ENCODE measurements at places on chromosomes 13 and 19.

DNA sequence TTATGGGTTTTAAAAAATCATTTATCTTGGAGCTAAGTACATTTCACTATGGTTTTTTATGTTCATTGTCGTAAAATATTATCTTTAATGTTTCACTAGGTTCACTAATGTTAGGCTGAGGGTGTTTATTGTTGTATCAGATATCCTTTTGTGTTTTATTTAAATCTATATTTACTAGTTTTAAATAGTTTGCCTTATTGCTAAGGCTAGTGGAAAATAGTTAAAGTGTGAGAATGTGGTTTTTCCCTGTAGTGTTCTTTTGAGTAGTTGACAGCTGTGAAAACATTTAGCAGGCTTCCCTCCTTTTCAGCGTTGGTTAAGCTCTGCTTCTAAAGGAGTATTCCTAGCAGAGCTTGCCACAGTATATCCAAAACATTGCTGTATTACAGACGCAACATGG, 139.0 kb downstream of the TM9SF2 start:
- no peak for DNase-seq

DNA sequence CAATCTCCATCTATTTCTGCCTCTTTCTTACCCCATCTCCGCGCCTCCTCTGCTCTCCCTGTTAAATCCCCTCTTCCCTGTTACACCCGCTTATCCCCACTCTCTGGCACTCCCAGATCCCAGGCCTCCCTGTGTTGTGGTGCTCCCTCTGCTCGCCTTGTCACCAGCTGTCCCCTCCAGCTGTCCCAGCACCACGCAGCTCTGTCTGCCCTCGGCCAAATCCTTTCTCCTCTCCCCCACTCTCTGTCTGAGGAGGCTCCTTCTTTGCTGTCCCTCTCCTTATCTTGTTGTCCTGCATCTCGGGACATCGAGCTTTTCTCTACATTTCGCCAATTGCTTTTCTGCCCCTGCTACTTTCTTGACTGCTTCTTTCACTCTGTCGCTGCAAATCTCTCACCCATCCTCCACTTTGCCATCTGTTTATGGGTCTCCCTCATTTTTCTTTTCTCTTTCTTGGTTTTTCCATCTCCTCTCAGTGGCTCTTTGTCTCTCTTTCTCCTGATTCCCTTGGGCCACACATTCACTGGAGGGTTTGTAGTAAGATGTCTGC, 941 bp downstream of the ZNF160 start:
- DNase-seq: no peak

DNA sequence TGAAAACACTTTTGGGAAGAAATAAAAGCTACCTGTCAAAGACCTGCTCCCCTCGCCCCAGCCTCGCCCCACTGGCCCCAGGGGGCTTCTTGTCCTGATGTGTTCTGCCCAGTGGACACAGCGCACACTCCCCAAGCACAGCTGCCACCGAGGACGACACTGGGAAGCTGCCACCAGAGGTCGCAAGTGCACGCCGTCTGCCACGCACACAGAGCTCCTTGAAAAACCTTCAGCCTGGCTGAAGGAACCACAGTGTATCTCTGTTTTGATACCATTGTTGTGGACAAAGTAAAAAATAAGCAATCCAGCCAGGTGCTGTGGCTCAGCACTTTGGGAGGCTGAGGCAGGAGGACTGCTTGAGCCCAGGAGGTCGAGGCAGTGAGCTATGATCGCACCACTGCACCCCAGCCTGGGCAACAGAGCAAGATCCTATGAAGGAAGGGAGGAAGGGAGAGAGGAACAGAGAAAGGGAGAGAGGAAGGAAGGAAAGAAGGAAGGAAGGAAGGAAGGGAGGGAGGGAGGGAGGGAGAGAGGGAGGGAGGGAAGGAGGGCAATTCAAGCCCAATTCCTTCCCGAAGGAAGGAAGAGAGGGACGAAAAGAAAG, 57.3 kb downstream of the CEBPG start:
- peak; percentile 24 for DNase-seq

- DNase-seq: no peak
These were observed 8.2 kb downstream of the NFIC start for GRCh38 chr19:3374369-3375112.

DNA sequence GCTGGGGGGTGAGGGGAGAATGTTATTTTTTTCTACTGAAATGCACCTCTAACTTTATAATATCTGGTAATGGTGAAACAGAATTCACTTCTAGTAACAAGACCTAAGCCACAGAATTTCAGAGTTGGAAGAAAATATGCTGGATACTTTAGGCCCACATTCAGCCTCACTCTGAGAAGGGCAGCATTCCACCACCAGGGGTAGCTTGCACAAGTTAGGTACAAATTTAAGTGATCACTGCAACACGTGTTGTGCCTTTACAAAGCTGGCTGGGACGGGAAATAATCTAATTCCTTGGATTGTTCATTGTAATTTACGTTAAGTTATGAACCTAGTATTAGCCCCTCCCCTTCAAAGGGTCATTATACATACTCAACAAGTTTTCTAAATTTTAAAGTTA, 192.3 kb downstream of the RGCC start:
- no peak for DNase-seq

- DNase-seq: no peak
These were observed 8.6 kb downstream of the PTBP1 start for GRCh38 chr19:805600-806550.

DNA sequence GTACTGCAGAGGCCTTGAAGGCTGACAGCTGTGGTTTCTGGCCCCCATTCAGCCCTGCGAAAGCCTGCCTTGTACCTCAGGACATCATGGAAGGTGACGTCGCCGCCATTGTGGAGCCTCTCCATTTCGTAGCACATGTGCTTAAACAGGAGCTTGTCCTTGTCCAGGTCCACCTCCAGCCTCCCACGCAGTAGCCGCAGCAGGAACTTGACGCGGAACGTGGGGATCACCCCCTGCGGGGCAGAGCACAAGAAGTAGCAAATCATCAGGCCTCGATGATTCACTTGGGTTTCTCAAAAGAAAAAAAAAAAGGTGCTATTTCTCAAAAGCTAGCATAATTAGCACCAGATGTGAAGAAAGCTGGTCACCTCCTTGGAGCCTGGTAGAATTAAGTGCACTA, 351.0 kb downstream of the NALCN start:
- DNase-seq: no peak
